ENCODE measurements at places on chromosomes 1 and 21.

- DNase-seq, result no peak
Measured at GRCh38 chr1:61073871-61074270, 8.5 kb upstream of the NFIA start.

GRCh38 chr1:165355977-165356811, at the start of gene LMX1A:
TSS of gene LMX1A (minus strand) at chr1:165356715. CDS start at chr1:165355559, 1,156 bp downstream.
- no peak for DNase-seq

DNA sequence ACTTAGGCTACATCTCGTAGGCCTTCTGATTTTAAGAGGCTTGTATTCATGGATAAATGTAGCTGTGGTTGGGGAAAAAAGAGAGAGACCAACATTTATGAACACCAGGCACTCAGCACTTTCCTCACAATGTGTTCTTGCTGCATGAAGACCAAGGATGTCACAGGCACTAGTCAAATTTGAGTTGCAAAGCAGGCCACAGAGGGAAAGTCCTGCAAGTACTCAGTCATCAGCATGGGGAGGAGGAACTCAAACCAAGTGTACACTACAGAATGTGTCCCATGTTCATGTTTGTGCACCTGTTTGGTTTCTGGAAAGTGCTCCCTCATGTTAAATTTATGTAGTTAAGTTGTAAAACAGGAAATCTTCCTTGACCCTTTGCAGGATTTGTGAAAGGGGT, 8.7 kb upstream of the MAP3K7CL start:
- DNase-seq, result no peak

DNA sequence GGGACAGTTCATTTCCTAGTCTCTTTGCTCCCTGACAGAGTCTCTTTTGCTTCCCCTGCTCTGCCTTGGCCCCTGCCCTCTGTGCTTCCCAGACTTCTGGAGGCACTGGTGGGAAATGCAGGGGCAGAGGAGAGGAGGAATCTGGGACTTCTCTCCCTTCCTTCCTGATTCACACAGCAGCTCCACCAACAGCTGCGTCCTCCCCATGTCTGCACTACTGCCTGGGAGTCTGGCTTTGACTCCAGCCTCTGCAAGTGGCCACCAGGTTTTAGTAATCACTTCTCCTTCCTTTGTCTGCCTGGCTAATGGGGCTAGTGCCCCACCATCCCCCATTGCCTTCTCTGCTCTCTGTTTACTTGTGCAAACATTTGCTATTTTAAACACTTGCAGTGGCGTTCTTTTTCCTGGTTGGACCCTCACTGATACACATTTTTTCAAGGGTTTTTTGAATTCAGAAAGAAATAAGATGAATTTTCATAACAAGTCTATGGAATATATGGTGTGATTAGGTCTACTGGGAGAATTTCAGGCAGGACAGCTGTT, 21.9 kb downstream of the FASLG start:
- no peak for DNase-seq

DNA sequence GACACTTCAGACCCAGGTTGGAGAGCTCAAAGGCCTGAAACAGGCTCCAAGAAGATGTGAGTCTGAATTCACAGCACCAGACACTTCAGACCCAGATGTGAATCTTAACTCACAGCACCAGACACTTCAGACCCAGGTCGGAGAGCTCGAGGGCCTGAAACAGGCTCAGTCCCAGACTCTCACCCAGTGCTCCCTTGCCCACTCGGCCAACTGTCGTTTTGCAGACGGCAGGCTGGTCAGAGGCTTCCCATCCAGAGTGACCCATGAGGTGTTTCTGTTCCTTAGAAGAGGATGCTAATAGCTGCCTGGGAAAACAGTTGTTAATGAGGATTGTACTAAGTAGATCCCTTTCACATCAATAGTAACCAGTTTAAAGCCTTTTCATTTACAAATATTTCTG, 88.4 kb downstream of the ADARB1 start:
- DNase-seq, result no peak

DNA sequence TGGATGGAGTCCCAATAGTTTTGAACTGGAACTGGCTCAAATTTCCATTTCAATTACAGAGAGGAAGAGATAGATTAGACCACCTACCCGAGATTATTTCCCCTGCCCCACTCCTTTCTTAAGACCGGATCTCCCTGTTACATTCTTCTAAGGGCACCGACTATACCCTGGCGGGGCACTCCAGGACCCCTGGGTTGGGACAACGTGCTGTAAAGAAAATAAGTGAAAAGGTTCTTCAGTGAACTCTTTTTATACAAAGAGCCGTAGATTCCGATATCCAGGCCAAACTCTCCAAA, 6.7 kb downstream of the NR5A2 start:
- no peak for DNase-seq

All from mucosa of gallbladder (tissue), 1 donor.